ENCODE measurements at places on chromosomes 4 and X.

- DNase-seq = no peak
Observed at GRCh38 chr4:89253311-89253710, 54.3 kb downstream of the GPRIN3 start.

GRCh38 chrX:115017455-115017854, at the start of gene IL13RA2:
Gene IL13RA2, minus strand, starts transcription at chrX:115017616. Its CDS starts 347 bp downstream, at chrX:115017269.
- no peak for DNase-seq

DNA sequence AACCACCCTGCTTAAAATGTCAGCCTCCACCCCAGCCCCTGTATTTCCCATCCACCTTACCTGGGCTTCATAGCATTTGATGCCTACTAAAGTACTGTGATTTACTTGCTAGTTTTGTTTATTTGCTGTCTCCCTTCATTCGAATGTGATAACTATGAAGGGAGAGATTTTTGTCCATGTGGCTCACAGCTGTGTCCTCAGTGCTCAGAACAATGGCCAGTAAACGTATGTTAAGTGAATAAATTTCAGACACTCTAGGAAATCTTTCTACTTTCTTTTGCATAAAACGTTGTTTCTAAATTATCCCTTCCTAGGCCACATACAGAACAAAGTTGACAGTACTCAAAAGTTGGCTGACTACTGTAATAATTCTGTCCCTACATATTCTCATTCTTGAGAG, 114.7 kb upstream of the OTUD4 start:
- no peak for DNase-seq

DNA sequence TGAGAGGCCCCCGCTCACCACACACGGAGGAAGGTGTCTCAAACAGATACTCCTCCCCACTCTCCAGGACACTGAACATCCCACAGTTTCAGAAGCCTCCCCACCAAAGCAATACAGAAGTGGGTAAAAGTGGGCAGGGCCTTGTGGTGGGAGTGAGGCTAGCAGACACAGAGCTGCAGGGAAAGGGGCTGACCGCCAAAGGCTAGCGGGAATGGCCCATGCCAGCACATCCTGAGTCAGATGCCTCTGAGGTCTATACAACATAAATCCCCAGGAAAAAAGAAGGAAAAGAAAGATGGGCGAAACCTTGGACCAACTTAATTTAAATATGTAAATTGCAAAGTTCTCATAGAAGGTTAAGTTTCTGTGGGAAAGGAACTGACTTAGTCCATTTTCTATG, 21.9 kb upstream of the ARHGAP10 start:
- no peak for DNase-seq

- no peak for DNase-seq
Observed at GRCh38 chrX:55695227-55696018, 22.1 kb upstream of the RRAGB start.

GRCh38 chr4:109572154-109572553, 12.1 kb downstream of the MCUB start:
- no peak for DNase-seq
